ENCODE measurements at places on chromosomes 6 and 20.

DNA sequence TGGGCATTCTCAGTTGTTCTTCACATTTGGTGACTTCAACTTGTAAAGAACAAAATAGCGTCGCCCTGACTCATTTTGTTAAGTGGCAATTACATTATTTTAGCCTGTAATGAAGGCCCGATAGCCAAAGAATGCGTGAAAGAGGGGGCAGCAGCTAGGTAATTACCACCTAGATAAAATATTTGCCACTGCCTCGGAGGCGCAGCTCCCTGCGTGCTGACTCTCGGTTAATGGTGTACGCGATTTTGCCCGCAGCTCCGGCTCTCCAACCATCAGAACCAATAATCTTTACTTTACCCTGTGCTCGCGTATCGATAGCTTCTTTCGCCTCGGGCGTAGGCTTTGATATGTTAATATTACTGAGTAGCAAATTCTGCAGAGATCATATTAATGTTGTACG is 8.7 kb downstream of the TFAP2D start:
- DNase-seq = no peak

- DNase-seq = no peak
Measured at GRCh38 chr6:73028893-73029450, 196.3 kb downstream of the KHDC1L start.

DNA sequence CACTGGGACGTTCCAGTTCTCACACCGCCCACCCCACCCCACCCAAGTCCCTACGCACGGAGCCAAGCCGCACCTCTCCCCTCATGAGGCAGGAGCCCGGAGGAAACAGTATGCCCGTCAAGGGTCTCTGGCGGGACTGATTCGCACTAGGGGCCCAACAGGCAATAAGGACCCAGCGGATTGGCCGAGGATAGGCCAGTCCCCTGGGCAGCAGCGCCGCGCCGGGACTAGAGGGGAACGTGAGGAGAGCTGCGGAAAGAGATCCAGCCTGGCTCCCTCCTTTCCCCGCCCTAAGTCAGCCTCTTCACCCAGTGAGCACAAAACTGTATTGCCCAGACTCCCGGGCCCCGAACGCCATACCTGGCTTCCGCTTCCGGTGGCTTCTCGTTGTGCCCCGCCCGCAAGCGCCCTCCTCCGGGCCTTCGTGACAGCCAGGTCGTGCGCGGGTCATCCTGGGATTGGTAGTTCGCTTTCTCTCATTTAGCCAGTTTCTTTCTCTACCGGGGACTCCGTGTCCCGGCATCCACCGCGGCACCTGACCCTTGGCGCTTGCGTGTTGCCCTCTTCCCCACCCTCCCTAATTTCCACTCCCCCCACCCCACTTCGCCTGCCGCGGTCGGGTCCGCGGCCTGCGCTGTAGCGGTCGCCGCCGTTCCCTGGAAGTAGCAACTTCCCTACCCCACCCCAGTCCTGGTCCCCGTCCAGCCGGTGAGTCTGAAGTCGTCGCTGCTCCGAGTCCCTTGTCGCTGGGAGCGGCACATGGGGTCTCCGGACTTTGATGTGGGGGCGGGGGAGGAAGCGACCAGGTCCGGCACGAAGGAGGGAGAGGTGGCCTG is at the start of gene CSNK2B:
CSNK2B (plus strand) TSS at position 580 of the 836 bp plus-strand sequence. CDS start 752 bp downstream, outside the sequence.
- peak; percentile 92 for DNase-seq

DNA sequence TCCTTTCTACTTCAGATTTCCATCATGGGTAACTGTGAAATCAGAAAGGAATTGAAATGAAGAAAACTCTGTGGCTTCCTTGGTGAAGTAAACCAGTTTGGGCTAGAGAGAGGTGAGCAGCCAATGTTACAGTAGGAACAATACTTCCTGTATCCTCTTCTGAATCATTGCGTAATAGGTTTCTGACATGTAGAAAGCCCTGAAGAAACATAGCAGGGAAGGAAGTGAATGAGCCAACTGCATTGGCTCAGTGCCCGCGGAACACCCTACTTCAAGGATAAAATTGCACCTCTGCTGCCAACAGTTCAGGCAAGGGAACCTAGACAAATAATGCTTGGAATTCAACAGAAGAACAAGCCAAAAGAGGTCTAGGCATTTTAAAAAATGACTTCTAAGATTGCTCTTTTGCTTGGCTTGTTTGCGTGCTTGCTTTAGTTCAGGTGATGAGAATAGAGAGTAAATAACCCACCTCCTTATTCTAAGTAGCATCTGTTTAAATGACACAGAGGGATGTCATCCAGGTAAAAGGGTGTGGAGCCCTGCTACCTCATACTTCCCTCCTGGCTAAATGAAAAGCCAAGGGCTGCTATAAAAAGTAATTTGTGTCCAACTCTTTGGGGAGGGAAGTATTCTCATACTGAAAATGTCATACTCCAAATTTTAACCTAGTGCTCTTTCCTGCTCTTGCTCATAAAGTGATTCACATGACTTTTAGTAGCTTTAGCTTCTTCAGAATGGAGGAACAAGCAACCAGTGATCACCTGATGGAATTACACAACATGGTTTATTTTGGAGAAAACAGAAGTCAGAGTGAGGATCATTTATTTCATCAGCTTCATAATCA is 30.0 kb upstream of the AKIRIN2 start:
- DNase-seq = peak; percentile 21

DNA sequence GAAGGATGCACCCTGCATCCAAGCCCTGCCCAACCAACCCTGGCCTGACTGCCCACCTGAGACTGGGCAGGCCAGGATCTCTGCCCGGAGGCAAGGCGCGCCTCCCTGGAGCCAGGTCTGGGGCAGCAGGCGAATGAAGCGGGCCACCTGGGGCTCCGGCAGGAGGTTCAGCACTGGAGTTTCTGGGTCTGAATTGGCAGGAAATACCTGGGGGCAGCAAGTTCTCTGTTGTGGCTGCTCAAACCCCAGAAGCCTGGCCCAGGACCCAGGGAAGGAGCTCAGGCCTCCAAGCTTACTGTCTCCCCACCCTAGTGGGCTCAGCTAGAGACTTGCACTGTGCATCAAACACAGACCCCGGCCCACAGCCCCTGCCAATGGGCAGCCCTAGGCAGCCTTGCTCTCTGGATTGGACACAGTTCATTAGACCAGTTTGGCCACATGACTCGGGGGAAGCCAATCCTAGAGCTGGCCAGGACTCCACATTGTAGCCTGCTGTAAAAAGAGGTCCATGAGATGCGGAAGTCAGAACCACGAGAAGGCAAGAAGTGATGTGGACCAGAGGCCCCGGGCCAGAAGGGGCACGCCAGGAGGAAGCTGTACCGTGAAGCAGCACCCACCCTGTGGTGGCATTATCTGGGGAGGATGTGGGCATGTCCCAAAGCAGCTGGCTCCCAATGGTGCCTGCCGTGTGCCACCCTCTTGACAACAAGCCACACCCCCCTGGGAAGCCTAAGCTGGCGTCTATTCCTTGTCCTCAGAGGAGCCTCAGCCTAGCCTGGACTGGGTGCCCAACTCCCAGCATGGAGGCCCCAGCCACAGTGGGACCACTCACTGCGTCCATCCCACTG is 3.1 kb downstream of the CPXM1 start:
- DNase-seq = no peak

DNA sequence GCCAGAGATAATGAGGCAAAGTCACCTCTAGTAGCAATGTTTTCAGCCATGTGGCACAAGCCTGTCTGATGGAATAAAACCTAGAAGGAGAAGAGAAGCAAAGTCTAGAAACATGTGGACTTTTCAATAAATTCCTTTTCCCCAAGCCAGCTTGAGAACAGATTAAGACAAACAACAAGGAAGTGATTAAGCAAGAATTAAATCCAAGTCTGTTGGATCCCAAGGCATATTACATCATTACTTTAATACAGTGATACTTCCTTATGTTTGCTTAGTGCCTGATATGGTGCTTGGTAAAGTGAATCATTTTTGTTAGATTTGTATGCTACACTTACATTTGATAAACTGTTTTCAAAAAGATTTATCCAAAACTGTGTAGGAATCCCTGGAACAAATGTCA is 260.3 kb upstream of the FAM83B start:
- no peak for DNase-seq

DNA sequence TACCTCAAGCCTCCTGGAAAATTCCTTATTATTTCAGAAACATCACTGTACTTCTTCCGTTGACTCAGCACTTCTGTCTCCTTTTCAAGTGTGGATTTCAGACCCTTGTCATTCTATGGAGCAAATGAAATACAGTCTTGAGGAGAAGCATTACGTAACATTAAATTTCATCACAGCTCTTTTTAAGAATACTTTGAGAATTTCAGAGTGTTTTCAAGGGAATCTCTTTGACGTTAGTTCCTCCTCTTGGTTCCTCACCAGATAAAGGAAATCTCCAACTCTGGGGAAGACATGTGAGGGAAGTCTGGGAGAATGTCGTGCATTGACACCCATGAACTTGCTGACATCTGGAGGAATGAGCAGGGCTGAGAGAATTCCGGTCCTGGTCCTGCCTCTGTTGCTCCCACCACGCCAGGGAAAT is 32.3 kb downstream of the UST start:
- DNase-seq = no peak

GRCh38 chr6:168183613-168183970 is 104.6 kb upstream of the FRMD1 start:
- DNase-seq = no peak

GRCh38 chr6:136826216-136826615 is 3.8 kb downstream of the PEX7 start:
- DNase-seq = no peak

DNA sequence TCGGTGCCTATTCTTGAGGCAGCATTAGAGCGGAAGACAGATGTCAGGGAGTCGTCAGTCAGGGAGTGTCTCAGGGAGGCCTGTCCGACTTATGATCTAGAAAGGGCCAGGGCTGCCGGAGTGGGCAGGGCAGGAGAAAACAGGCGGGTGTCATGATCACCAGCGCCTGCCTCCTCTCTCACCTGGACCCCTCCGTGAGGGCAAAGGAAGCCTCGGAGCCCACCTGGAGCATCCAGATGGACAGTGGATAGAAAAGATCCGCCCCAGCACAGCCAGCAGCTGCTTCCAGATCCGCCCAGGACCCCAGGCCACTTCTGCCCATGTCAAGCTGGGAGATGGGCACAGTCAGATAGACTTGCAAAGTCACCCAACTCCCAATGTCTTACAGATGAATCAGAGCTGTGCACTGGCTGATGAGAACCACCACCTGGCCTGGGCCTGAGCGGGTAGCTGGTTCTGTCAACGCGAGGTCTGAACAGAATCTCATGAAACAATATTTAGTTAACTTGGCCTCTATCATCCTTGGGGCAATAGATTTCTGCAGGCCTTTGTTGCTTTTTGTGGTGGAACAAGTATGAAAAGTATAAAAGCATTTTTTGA is 22.2 kb downstream of the PSMG4 start:
- DNase-seq = no peak

GRCh38 chr20:36670665-36671357 is 24.8 kb upstream of the SLA2 start:
- no peak for DNase-seq

GRCh38 chr20:14957402-14957801 is 620.0 kb upstream of the FLRT3 start:
- DNase-seq = no peak

GRCh38 chr20:38277691-38278090 is 17.2 kb upstream of the KIAA1755 start:
- no peak for DNase-seq

Data from NCI-H2081 treated with DMSO at 0.1 percent for 48 hours (cell line).